ENCODE measurements at places on chromosomes 2 and 18.

DNA sequence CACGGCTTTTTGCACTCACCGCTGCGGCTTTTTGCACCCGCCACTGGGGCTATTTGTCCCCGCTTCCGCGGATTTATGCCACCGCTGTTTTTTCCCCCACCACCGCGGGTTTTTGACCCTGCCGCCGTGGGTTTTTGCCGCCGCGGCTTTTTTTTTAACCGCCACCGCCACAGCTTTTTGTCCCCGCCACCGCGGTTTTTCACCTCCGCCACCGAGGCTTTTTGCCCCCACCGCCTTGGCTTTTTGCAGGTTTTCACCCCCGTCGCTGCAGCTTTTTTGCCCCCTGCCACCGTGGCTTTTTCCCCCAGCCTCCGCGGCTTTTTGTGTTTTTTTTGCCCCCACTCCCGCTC lies 2796.7 kb upstream of the TEKT4 start:
- DNase-seq = no peak

GRCh38 chr2:182866461-182867406 lies at the start of gene FRZB:
Gene FRZB (minus strand): TSS chr2:182866637. CDS start chr2:182866552, 85 bp downstream.
- no peak for DNase-seq

- DNase-seq = no peak
These were observed 8.6 kb upstream of the ARMC9 start for GRCh38 chr2:231189571-231190495.

DNA sequence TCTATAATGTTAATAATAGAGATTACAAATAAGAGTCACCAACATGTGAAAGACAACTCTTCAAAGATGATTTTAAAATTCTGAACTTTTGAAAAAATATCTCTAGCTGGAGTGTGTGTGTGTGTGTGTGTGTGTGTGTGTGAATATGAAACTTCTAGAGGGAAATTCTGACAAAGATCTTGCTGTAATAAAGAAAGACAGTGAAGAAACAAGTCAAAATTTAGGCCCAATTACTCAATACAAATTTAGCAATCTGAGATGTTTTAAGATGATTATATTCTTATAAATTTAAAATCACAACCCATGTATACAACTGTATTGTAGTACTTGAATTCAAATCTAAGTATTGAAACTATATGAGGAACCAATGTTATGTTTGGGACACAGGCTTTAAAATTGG lies 57.2 kb upstream of the UGP2 start:
- DNase-seq = no peak

GRCh38 chr18:55001394-55002024 lies 42.2 kb upstream of the CCDC68 start:
- no peak for DNase-seq

DNA sequence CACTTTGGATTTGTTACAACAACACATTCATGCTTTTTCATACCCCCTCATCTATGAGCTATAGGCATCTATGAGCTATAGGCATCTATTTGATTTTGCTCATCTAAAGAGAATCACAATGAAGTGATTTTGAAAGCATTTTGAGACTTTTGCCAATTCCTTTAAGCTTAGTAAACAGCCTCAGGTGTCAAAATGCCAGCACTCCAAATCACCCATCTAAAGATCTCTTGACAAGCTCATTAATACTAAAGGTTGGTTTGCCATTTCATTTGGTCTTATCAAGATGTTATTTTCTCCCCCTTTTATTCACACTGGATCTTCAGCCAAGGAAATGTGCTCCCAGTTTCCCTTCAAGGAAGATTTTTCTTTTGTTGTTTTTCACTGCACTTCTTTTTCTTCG lies 110.7 kb upstream of the TLK1 start:
- no peak for DNase-seq

DNA sequence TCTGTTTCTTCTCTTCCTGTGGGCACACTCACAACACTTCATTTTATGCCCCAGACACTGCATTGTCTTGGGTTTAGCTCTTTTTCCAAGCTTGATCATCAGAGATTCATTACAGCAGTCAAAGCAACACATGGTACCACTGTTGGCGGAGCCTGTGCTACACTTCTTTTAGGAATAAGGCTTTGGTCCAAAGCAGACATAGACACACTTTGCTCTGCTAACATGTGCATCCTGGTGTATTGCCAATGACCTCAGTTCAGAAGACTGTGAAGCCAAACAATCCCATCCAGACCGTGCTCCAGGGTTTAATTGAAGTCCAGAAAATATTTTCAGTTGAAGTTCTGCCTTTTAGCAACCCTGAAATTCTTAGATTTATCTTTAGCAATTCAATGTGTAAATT lies 354.6 kb upstream of the RAB12 start:
- DNase-seq = no peak

DNA sequence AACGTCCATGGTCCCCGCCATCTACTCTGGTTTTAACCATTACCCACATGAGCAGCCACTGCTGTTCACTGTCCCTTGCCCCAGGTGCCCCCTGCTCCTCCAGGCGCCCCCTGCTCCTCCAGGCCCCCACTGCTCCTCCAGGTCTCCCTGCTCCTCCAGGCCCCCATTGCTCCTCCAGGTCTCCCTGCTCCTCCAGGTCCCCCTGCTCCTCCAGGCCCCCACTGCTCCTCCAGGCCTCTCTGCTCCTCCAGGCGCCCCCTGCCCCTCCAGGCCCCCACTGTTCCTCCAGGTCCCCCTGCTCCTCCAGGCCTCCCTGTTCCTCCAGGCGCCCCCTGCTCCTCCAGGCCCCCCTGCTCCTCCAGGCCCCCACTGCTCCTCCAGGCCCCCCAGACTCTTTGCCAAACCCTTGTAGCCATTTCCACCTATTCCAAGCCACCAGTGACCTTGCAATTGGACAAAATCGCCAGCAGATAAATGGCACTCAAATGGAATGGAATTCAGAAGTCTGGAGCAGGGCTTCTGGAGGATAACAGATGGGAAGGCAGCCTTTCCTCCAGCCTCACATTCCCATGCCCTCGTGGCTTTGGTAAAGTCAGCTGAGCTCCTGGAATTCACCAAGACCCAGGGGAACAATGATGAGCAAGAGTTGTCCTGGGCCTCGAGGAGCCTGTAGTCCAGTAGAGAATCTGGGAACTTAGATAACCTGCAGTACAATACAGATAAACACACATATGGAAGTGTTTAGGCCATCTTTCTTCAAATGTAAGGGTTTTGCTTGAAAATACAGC lies 13.3 kb upstream of the RPL31 start:
- no peak for DNase-seq

DNA sequence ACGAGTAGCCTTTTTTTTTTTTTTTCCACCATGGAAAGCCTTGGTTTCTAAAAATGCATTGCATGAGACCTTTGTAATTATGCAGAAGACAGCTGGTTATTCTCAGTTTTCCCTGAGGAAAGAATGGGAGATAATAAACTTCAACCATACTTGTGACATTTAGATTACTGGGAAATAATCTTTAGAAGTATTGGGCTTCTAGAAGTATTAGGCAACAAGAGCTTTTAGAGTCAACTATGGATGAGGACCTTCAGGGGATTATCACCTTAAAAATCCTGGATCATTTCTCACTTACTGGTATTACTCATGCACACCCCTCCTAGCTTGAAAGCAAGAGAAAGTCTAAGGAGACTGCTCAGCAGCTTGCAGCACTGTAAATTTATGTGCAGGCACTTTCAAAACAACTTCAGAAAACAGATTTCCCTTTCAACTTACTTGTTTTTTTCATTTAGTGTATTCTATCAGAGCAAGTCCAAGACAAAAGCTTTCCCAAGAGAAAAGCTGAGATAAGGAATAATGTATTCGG lies 175.9 kb downstream of the NRXN1 start:
- no peak for DNase-seq

DNA sequence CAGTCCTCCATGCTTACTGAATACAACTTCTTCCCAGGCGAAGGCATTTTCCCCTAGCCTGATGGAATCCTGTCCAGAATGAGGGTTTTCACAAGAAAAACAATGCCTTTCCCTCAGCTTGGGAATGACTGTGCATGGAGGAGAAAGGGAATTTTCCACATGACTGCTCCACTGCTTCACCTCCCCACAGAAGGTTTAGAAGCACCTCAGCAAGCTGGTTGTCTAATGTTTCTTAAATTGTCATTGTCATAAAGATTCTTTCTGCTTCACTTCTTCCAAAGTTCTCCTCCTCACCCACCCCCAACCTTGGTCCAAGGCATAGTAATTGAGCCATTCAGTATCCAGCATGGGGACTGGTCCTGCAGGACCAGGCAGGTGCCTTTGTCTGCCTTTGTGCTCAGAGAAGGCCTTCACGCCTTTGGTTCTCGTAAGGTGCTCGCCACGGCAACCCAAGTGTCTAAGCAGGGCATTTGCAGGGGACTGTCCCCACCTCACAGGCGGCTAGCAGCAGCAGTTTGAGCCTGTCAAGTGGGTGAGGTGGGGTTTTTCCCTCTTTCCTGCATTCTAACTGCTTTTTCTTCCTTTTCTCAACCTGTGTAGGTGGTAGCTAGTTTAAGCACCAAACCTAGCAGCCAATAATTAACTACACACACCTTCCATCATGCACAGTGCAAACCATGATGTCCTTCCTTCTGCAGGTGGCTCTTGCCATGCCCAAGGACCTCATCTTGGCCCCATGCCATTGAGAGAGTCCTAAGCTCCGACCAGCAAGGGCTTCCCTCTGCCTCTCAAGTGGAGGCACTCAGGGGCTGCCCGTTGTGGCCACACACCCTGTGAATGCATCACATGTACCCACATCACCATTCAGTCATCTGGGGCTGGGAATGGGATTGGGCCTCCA lies 65.7 kb upstream of the BCL2L11 start:
- DNase-seq = no peak

- DNase-seq = no peak
These were observed 166.0 kb upstream of the FAM98A start for GRCh38 chr2:33765122-33765521.

- no peak for DNase-seq
These were observed 151.9 kb upstream of the CWC22 start for GRCh38 chr2:180158961-180159360.

DNA sequence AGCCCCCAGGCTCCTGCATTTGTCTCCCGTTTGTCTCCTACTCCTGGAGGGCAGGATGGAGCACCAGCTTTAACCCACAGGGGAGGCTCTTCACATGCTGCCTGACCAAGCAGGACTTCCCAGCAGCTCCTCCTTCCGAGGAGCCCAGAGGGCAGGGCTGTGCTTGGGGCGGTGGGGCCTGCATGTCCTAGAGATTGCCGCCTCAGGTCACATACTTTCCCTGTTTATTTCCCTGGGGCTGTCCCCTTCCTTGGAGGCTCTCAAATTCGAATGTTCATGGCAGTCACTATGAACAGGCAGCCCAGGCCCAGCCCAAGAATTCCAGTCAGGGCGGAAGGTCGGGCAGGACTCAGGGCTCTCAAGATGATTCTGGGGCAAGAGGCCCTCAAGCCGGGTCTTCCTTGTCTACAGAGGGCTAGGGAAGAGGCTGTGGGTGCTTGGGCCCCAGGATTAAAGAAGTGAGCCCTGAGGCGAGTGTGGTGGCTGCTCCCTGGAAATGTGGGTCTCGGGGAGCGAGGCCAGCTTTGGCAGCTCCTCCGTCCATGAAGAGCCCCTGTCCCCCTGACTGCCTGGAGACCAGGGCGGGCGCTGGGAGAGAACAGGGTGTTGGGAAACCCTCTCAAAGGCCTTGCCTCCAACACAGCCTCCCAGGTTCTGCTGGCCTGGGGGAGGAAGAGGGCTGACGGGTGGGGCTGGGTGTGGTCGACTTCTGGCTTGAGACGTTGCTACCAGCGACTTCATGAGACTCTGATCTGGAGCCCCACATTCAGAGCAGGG lies 48.9 kb upstream of the HPCAL1 start:
- no peak for DNase-seq

DNA sequence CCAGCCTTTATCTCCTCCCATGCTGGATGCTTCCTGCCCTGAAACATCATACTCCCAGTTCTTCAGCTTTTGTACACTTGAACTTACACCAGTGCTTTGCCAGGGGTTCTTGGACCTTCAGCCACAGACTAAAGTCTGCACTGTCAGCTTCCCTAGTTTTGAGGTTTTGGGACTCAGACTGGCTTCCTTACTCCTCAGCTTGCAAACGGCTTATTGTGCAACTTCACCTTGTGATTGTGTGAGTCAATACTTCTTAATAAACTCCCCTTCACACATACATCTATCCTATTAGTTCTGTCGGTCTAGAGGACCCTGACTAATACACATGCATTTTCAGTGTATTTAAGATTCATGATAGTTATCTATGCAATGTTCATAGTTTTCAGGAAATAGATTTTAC lies 35.8 kb upstream of the ZNF804A start:
- DNase-seq = no peak

DNA sequence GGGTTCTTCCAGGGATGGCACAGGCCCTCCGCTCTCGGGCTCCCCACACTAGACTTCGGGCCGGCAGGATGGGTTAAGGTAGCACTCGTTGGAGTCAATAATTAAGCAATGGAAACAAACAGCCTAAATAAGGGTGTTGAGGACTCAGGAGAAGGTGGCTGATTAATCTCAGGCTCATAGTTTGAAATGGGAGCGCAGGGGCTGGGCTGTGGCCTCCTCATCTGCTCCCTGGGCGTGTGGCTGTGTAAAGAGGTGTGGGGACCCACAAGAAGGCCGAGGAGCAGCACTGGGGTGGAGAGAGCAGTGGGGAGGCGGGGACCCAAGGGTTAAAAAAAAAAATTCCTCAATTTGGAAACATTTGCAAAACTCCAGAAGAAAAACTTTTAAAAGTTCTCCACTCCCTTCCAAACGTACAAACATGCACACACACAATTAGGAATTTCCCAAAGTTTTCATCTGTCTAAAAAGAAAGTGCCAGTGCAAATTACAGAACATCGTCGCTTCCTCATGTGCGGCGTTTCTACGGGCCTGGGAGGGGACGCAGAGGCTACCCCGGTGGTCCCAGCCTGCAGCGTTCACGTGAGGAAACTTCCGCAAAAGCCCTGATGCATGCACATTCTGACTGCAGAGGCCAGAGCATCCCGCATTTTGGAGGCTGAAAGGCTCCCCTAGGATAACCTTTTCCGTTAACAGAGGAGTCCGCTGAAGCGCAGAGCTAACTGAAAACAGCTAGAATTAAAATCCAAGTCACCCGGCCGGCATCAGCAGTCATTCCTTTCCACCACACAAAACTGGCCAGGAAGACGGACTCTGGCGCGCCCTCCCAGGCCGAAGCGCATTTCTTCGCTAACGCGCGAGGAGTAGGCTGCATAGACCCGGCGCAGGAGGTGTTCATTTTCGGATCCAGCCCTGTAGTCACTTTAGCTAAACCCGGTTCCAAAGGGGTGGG lies 1.0 kb upstream of the TUBB6 start:
- DNase-seq = no peak

GRCh38 chr18:49922228-49922627 lies 108.9 kb upstream of the ACAA2 start:
- no peak for DNase-seq

GRCh38 chr2:66461664-66462500 lies 27.0 kb downstream of the MEIS1 start:
- DNase-seq = no peak

GRCh38 chr2:26884486-26884885 lies 36.6 kb downstream of the DPYSL5 start:
- no peak for DNase-seq

- DNase-seq = no peak
These were observed 285.1 kb downstream of the SLC4A3 start for GRCh38 chr2:219912491-219912921.

- no peak for DNase-seq
These were observed 158.9 kb downstream of the ATAD2B start for GRCh38 chr2:23767876-23768621.
